Fibroblast of skin of right biceps (primary cell): ENCODE measurements at places on chromosomes 5 and 9.

- DNase-seq = no peak
These were observed 1.7 kb upstream of the DPH7 start for GRCh38 chr9:137580209-137580953.

GRCh38 chr5:42168091-42168670 lies 243.1 kb downstream of the FBXO4 start:
- no peak for DNase-seq

DNA sequence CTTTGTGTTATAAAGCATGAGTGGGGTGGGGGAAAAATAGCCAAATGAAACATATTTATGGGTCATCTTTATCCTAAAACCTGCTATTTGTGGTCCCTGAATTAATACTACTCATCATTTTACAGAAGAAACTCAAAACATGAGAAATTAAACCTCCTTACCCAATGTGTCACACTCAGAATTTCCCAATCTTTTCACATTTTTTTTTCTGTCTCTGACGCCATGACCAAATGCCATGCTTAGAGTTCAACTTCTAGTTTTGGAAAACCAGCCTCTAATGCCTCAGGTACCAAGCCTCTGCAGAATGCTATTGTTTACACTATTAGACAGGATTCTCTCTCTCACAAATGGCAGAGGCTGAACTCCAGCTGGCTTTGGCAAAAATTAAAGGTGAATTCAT lies 505.5 kb upstream of the WWC1 start:
- DNase-seq = no peak

DNA sequence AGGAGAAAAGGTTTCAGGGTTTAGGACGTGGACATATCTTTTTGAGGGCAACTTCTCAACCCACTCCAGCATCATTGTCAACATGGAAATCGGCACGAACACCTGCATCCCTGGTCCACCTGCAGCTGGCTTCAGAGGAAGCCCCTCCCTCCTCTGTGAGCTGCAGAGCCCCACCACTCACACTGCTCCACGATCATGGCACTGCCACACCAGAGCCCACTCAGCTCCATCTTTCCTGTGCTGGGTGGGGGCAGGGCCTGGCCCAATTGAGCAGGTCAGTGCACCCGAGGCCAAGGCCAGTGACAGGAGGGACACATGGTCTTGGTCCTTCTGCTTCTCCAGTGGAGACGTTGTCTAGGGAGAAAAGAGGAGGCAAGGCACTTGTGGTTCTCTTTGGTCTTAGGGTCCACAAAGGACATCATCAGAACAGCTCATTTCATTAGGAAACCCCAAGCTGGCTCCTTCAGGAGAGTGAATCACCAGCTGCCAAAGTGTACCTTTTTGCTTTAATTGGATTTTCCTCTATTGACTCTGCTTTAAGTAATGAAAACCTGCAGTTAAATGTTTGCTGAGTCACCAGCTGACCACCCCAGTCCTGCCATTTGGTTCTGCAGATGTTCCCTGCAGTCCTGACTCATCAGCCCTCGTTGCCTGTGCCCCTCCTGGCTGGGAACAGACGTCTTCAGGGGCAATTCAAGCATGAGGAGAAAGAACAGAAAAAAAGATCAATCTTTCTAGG lies 56.2 kb downstream of the UBE2QL1 start:
- peak; percentile 63 for DNase-seq

DNA sequence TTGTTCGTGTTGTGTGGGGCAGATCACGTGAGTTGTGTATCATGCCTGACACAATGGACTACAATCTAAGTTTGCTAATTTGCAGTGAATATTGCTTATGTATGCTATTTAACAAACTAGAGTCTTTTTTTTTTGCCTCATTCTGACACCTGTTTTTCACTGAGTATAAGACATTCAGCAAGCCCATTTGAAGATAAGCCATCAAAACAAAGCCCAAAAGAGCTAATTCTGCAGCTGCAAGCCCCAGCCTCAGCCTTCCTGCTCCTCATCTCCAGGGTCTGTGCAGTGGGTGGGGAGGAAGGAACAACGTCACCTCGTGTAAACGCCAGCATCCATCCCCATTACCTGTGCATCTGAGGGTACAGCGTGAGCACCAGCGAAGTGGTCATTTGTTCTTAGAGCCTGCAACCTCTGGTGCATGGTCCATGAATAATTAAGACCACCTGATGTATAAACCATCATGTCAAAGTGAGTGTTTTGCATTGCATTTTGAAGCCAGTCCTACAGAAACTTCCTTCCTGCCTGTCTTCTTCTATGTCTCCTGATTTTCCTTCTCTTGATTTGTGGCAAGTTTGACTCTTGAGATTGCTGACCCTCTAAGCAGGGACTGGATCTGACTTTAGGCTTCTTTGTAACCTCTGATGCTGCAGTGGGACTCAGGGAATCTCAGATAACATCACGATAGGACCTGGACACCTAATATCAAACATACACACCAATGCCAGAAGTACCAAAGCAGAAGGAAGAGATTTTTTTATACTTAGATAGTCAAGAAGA lies 73.2 kb downstream of the FGF1 start:
- no peak for DNase-seq

DNA sequence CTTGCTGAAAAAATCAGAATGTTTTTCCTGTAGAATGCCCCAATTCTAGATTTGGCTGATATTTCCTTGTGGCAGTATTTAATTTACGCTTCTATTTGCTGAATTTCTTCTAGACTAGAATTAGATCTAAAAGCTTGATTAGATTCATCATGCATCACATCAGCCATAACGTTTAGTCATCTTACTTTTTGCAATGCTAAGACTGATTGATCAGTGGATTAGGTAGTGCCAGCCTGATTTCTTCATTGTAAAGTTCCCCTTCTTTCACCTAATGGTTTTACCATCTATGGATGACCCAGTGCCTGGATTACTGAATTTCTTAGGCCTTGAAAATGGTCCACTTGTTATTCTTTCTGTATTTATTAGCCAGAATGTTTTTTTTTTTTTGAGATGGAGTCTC lies 83.9 kb downstream of the PBX3 start:
- no peak for DNase-seq

DNA sequence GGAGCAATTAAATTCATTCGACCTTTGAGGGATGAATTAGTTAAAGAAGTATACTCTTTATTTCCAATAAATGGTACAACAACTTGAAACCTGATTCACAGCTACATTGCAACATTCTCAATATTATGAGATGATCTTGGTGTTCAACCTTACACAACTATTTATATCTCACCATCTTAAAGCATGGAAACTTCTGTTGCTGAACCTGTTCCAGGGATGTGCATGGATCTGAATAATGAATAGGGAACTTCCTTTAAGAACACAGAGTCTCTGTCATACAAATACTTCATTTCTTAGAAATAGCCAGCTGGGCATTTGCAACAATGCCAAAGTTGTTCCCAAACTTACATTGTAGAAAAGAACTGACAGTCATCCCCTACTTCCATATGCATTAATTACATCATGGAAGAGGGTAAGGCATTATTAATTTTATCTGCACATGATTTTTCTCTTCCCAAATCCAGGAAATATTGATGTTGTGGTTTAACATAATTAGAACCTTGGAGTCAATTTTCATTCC lies 39.8 kb upstream of the CCDC112 start:
- no peak for DNase-seq

GRCh38 chr5:54753034-54753433 lies 232.4 kb downstream of the ESM1 start:
- peak; percentile 85 for DNase-seq

GRCh38 chr5:15082096-15082495 lies 210.5 kb upstream of the ANKH start:
- DNase-seq = no peak

- DNase-seq = no peak
These were observed 105.3 kb downstream of the RASGRF2 start for GRCh38 chr5:81065492-81065891.
